Stimulated activated CD4-positive, alpha-beta T cell treated with anti-CD3 and anti-CD28 coated beads, Interleukin-2, amount 100 ng/mL, for 48 hours (primary cell): ENCODE measurements at places on chromosomes 2 and 18.

GRCh38 chr2:17912266-17912691 lies 33.8 kb downstream of the KCNS3 start:
- DNase-seq = no peak

GRCh38 chr2:224938651-224939182 lies 103.6 kb downstream of the DOCK10 start:
- no peak for DNase-seq

GRCh38 chr2:112848833-112849232 lies 12.3 kb upstream of the IL1B start:
- DNase-seq = no peak

- no peak for DNase-seq
These were observed at the start of gene KYNU for GRCh38 chr2:142877216-142877838. Gene KYNU (plus strand): TSS chr2:142877664. CDS start chr2:142885368, 7,704 bp downstream.

- no peak for DNase-seq
These were observed 10.3 kb downstream of the PECR start for GRCh38 chr2:216071111-216071851.

DNA sequence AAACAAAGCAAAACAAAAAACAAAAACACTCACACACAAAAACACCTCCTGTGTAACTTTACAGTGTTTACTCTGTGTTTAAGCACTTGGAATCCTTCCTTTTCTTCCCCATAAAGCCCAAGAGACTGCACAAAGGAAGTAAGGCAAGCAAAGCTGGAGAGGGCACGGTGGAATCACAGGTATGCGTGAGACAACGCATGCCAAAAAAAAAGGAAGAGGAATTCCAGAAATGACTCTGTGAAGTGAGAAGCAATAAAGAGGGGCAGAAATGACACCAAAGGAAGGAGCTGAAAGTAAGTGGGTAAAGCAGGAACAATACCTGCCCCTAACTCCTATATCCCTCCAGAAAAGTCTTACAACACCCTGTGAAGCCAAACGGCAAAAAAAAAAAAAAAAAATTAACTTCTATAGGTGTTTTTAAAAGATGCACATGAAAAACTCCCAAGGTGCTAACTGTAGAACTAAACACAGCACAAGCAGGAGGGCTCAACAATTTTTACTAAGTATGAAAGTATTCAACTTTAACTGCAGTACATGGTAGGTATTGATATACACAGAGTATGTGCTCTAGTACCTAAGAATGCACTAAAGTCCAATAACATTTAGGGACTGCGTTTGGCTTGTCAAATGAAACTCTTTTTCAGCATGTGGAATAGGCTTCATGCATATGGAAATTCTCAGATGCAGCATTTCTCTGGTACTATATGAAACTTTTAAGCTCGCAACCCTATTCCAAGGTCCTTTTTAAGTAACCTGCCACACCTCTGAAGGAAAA lies 9.1 kb downstream of the RND3 start:
- no peak for DNase-seq

GRCh38 chr18:5646739-5647138 lies 102.9 kb upstream of the EPB41L3 start:
- no peak for DNase-seq
